Stimulated activated CD4-positive, alpha-beta T cell treated with anti-CD3 and anti-CD28 coated beads, Interleukin-4, amount 100 ng/mL, for 4 hours (primary cell): ENCODE measurements at places on chromosomes 5 and 9.

GRCh38 chr5:59485629-59486439 lies 407.7 kb downstream of the PDE4D start:
- no peak for DNase-seq

GRCh38 chr9:99595796-99596195 lies 225.9 kb upstream of the NR4A3 start:
- DNase-seq = no peak

- no peak for DNase-seq
Measured at GRCh38 chr5:57172466-57173318, 1.2 kb upstream of the GPBP1 start.

GRCh38 chr5:142716963-142717362 lies 31.1 kb upstream of the FGF1 start:
- DNase-seq = peak; percentile 7

- no peak for DNase-seq
Measured at GRCh38 chr5:15794052-15794985, 294.3 kb downstream of the FBXL7 start.

- no peak for DNase-seq
Measured at GRCh38 chr9:72038408-72038807, 22.0 kb downstream of the C9orf57 start.

DNA sequence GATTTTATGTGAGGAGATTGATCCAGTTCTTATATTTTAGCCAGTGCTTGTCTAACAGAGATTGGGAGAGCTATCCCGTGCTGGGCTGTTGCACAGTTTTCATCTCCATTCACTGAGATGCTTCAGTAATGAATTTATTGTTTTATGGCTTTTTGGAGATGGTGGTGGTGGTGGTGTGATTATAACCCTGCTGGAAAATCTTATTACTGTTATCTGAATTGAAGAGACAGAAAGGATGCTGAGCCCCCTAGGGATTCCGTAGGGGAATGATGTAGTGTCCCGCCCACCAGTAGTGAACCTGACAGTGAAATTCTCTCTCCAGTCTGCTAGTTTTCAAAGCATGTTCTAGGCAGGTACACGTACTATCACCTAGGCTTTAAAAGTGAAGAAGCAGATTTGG lies 1.9 kb downstream of the RAI14 start:
- DNase-seq = no peak

DNA sequence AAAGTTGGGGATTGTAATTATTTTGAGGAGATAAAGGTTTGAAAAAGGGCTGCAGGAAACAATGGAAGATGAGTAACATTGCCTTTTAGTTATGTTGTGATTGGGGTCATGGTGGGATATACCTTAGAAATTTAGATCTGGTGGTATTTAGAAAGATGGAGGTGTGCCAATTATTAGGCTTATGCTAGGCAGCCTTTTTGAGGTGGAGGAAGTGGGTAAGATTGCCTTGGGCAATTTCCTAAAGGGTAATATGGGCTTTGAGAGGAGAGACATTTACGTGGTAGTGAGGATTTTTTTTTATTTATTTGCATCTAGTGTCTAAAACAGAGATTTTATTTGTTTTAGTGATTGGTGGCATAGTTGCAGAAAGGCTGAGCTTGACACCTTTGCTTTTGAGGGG lies 10.5 kb downstream of the HSPA4 start:
- DNase-seq = no peak

DNA sequence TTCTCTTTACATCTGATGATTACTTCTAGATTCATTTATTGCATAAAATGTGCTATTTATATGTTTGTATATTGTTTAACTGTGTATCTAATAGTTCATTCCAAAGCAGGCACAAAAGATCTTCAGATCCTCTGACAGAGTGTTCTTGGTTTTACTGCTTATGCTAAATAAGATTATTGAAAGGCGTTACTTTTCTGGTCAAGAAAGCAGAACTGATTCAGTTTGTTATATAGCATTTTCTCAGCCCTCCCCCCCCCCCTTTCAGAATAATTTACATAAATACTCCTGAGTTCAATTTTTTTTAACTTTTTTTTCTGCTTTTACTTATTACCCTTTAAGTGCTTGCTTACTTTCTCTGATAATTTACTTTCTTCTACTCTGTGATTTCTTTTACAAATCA lies 15.4 kb downstream of the CDC42SE2 start:
- no peak for DNase-seq

DNA sequence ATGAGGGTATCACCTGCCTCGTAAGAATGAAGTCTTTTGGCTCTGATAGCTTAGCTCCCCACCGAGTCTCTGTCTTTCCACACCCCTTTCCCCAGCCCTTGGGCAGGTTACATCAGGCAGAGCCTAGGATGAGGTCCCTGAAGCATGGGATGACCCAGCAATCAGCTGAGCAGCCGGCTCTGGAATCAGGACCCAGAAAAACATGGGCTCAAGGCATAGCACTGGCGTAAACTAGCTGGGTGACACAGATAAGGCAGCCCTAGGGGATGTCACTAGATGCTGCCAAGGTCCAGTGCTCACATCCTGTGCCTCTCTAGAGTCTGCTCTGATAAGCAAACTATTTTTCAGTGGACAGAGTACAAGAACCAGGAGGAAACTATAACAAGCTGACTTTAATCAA lies 26.6 kb downstream of the IDNK start:
- DNase-seq = no peak
